ENCODE measurements at places on chromosomes 5 and 9.

DNA sequence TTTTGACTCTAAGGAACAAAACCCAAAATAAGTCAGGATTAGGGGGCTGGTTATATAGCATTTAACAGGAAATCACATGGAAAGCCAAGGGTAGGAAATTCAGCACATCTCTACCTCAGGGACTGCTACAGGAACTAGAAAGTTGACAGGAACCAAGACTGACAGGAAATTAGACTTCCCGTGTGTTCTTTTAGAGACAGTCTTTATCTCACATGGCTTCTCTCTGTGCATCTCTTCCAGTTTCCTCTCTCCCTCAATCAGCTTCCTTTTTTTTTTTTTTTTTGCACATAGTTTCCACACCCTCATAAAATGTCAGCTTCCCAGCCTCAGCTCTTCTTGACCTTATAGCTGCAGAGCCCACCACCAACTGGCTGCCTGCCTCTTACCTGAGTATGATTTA is 4.8 kb downstream of the RECK start:
- no peaks in the 10 kb centered on the region for H3K27me3 ChIP-seq
- no peak overlapping the region for H3K4me3 ChIP-seq
- peaks cover 1% of the 10 kb centered on the region for H3K4me1 ChIP-seq
- H3K36me3 ChIP-seq: no peaks in the 10 kb centered on the region
- no peak overlapping the region for H3K27ac ChIP-seq

GRCh38 chr5:148734518-148734917 is 80.2 kb upstream of the HTR4 start:
- no peak for DNase-seq
- H3K4me1 ChIP-seq: no peaks in the 10 kb centered on the region
- H3K4me3 ChIP-seq: no peak overlapping the region
- H3K36me3 ChIP-seq: no peaks in the 10 kb centered on the region
- no peaks in the 10 kb centered on the region for H3K27me3 ChIP-seq

DNA sequence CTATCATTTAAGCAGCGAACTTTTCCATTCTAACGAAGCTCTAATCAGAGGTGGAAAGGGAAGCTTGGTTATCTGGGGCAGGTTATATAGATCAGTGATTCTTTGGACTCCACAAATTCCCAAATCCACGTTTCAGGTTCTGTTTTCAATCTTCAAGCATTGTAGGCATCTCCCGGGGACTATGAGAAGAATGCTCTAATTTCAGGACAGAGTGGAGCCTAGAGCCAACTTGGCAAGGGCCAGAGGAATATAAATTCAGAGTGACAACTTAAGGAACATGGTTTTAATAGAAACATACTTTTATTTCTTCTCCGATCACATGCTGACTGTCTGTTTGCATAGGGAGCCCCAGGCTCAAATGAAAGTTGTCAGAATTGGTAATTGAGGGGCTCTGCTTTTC is 514.0 kb upstream of the KLF4 start:
- H3K4me1 ChIP-seq: peaks cover 8% of the 10 kb centered on the region
- no peak overlapping the region for H3K27ac ChIP-seq
- no peaks in the 10 kb centered on the region for H3K36me3 ChIP-seq
- DNase-seq: no peak
- no peak overlapping the region for H3K4me3 ChIP-seq

DNA sequence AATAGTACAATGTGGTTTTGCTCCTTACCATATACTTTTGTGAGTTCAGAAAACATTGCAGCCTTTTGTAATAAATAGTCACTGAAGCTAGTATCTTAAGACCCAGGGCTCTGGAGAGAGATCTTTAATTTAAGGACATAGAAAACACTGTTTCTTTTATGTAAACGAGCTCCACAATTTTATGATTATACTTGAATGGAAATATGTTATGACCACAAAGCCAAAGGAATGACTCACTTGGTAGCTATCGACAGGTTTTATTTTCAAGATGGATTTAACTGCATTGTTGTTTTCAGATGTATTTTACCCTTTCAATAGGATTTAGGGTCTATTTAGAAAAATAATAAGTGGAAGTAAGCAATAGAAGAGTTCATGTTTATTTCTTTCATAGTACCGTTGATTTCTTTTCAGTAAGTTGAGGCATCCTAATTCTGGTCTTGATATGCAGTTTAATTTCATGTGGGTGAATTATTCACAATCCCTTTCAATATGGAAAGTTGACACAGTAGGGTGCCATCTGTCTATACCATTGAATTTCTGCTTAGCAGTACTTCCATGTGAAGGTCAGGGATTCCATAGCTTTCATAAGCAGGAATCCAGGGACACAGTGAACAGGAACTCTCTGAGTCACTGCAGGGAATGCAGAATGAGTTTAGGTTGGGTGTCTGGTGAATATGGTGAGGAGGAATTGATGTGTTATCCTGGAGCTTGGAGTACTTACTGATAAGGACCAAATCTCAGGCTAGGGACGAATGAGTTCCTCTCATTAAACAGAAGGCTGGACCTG is 157.6 kb downstream of the CD180 start:
- no peaks in the 10 kb centered on the region for H3K27me3 ChIP-seq
- H3K36me3 ChIP-seq: peaks cover 4% of the 10 kb centered on the region
- H3K27ac ChIP-seq: no peak overlapping the region
- peak; percentile 68 for DNase-seq
- H3K4me3 ChIP-seq: no peak overlapping the region

DNA sequence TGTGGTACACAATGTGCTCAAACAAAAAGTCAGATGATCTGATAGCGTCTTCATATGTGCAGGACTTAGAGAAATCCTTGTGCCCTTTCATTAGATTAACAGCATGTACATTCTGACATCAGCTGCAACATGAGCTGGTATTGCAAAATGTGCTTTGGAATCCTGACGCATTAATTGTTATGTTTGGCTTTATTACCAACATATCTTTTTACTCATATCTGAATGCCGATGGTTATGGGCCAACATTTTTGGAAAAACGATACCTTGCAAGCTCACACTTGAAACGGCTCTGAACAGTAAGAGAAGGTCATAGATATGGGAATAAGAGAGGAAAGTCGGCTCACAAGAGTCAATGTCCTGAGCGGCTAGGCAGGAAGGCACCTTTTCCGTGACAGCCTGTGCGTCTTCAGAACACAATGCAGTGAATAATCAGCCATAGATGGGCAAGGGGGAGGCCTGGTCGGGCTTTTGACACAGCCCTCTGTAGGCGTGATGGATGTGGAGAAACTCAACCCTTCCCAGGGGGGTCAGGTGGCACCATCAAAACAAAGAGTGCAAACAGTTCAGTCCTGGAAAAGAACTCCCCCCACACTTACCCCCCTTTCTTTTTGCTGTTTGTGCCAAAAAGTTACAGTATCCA is 36.4 kb upstream of the GAS1 start:
- no peaks in the 10 kb centered on the region for H3K36me3 ChIP-seq
- no peak for DNase-seq
- no peak overlapping the region for H3K27ac ChIP-seq
- H3K27me3 ChIP-seq: no peaks in the 10 kb centered on the region
- H3K4me1 ChIP-seq: no peaks in the 10 kb centered on the region

DNA sequence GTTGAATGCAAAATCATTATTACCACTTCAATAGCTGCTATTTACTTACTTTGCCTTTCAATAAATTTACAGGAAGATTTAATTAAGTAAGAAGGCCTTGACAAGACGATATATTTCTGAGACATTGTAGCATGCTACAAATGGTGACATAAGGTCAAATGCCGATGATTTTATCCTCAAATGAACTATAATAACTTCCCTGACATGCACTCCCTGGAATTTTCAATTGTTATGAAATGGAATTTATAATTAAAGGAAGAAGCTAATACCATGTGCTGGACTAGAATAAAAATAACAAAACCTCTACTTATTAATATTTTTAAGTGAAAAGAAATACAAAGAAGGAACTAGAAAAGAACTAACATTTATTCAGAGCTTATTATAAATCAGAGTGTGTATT is 30.2 kb upstream of the ITGA1 start:
- peak; percentile 31 for DNase-seq
- no peak overlapping the region for H3K27ac ChIP-seq
- H3K4me1 ChIP-seq: peaks cover 2% of the 10 kb centered on the region
- no peaks in the 10 kb centered on the region for H3K36me3 ChIP-seq
- no peaks in the 10 kb centered on the region for H3K27me3 ChIP-seq

DNA sequence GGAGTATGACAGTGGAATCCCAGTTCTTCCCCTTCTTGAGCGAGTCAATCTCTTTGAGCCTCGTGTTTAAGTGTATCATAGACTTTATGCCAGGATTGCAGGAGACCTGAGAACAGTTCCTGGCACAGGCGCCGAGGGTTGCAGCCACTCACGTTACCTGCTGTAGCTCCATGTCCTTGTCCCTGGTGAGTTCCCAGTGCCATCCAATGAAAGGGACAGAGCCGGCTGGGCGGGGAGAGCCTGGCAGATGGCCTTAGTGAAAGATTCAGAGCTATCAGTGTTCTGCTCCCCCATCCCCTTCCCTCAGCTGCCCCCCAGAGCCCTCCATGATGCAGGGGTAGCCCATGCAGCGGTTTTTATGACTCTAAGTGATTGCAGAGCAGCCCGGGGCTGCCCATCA is 554.0 kb downstream of the BNC2 start:
- no peaks in the 10 kb centered on the region for H3K27me3 ChIP-seq
- DNase-seq: no peak
- H3K4me3 ChIP-seq: no peak overlapping the region
- H3K4me1 ChIP-seq: peaks cover 5% of the 10 kb centered on the region
- no peaks in the 10 kb centered on the region for H3K36me3 ChIP-seq

Measured in trophoblast cell (in vitro differentiated cells and primary cell).